ENCODE measurements at places on chromosomes 5 and 9.
A peak's percentile ranks its signal among the peaks of the same experiment; 100 is the strongest.

GRCh38 chr9:1837453-1838084 lies 177.6 kb upstream of the SMARCA2 start:
- DNase-seq = no peak

- no peak for DNase-seq
Observed at GRCh38 chr5:88765171-88765570, 117.8 kb downstream of the MEF2C start.

DNA sequence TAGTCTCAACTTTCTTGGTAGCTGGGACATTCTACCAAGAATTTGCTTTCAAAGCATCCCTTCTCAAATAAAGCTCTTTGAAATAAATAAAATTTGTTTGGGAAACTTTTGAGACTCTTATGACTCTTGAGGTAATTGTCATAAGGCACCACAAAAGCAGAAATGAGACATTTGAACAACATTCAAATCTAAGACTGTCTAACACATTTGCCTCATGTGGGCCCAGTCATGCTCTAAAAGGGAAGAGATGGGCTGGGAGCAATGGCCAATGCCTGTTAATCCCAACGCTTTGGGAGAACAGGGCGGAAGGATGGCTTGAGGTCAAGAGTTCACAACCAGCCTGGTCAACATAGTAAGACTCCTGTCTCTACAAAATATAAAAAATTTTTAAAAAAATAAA lies 26.4 kb downstream of the SLC31A2 start:
- DNase-seq = no peak

- DNase-seq = no peak
Observed at GRCh38 chr5:8953911-8954438, 591.9 kb downstream of the SEMA5A start.

GRCh38 chr5:102762095-102762534 lies 7.0 kb downstream of the PAM start:
- peak; percentile 12 for DNase-seq

- no peak for DNase-seq
Observed at GRCh38 chr9:116786737-116787136, 99.6 kb downstream of the TRIM32 start.

- no peak for DNase-seq
Observed at GRCh38 chr5:170289764-170290163, 7.8 kb downstream of the LCP2 start.

GRCh38 chr9:125524583-125525355 lies 182.2 kb downstream of the MAPKAP1 start:
- no peak for DNase-seq

GRCh38 chr9:35844628-35845270 lies 15.7 kb downstream of the TMEM8B start:
- no peak for DNase-seq

GRCh38 chr9:33263131-33264002 lies 1.1 kb downstream of the BAG1 start:
- DNase-seq = no peak

GRCh38 chr9:82783045-82783444 lies 279.9 kb downstream of the RASEF start:
- no peak for DNase-seq

Measured in AG04449 (cell line).